ENCODE measurements at places on chromosomes 13 and 19. TPM values are rescaled to one million over a fixed set of nuclear protein-coding genes. Genes with fewer than 3 reads are reported as not detected.

Gene OR10H1
- not detected for total RNA-seq

DNA sequence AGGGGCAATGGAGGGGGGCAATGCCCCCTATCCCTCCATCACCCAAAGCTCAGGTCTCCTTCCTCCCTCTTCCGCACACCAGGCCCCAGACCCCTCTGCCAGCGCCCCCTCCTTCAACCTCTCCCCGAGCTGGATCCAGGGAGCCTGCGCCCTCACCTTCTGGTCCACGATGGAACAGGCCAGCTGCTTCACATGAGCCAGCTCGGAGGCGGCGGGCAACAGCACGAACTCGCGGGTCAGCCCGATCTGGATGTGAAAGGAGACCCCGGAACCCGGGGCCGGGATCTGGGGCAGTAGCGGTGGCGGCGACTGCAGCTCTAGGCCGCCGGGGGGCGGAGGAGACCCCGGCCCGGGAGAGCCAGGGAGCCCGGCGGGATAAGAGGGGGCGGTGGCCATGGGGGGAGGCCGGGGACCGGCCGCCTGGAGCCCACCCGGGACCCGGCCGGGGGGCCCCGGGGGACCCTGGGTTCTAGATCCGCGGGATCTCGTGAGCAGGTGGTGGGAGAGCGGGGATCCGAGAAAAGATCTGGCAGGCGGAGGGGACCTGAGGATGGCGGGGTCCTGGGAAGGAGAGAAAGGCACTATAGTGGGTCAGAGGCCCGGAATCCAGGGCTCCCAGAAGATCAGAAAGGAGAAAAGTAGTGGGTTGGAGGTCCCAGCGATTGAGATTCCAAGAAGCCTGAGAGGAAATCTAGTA, 791 bp downstream of the PRKD2 start:
- DNase-seq, result no peak

Gene PCP2
- not detected for total RNA-seq

- no peak for DNase-seq
Observed at GRCh38 chr19:35019144-35019543, 11.1 kb upstream of the SCN1B start.

Gene ARL11
- total RNA-seq, result 0.09 TPM

DNA sequence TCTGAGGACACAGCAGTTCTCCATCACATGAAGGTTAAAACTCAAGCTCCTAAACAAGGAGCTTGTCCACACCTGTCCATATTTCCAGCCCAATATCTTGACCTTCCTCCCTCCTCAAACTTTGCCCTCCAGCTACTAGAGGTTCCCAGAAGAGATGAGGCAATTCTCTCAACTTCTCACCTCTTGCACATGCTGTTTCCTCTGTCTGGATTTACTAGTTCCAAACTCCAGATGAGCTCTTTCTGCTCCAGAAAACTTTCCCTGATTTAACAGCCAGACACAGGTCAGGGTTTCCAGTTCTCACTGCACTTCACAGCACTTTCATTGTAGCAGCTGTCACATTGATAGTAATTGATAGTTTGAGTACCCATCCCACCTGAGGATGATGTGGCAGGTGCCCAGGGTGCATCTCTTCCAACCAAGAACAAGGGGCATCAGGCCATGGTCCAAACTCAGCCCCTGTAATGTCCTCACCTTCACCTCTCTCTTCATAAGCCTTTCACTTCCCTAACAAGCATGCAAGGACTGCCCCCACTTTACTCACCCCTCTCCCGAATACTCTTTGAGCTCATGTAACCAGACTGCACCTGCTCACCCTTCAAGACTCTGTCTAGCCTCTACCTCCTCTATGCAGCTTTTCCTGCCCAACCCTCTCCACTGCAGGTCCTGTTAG, 3.0 kb upstream of the WDFY2 start:
- DNase-seq, result no peak

DNA sequence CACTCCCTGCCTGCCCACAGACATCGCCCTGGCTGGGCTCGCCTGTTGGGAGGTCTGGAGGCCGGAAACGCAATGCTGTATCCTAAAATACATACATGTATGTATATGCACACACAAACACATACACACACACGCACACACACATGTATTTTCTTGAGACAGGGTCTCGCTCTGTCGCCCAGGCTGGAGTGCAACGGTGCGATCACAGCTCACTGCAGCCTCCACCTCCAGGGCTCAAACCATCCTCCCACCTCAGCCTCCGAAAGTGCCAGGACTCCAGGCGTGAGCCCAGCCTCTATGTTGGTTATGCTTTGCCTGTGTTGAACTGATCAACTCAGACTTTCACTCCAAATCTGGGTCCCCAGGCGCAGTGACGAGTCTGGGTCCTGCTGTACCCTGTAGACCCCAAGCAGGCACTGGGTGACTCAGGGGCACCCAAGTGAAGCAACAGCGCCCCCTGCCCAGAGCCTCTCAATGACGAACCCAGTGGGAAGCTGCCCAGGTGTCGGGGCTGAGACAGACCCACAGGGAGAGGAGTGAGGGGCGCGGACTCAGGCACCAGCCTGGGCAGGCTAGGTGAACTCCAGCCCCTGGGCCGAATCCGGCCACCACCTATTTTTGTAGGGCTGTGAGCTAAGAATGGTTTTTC, 27.4 kb upstream of the CACTIN start:
- peak; percentile 27 for DNase-seq
